GM12891 (cell line): ENCODE measurements at places on chromosomes 5 and 9.
A peak's percentile ranks its signal among the peaks of the same experiment; 100 is the strongest.

DNA sequence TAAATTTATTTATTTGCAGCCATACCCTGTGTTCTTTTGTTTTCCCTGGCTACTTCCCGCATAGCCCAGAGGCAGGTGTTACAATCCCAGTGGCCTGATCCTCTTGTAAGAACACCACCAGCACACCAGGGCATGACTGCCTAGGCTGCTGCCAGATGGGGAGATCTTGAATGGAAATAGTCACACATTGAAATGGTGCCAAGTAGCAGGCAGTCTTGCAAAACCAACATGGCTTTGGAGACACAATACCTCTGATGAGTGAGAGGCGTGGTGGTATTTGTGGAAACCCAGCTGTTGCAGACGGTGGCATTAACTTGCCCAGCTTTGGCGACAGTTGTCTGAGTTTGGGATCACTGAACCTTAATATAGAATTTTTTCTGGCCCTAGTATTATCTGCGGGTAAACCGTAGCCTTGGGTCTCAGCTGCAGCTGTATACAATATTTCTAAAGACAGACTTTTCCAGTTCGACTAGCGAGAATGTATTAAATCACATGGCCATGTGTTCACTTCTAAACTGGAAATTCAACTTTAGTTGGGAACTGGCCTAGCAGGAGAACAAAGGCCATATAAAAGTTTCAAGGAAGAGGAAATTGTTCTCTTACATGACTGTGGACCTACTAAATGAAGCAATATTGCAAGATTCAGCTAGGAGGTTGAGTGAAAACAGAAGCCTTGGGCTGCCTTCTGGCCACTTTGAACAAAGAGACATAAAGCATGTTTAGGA lies 277.0 kb downstream of the SMARCA2 start:
- no peak for DNase-seq

GRCh38 chr5:148398698-148399121 lies 15.0 kb downstream of the FBXO38 start:
- no peak for DNase-seq

DNA sequence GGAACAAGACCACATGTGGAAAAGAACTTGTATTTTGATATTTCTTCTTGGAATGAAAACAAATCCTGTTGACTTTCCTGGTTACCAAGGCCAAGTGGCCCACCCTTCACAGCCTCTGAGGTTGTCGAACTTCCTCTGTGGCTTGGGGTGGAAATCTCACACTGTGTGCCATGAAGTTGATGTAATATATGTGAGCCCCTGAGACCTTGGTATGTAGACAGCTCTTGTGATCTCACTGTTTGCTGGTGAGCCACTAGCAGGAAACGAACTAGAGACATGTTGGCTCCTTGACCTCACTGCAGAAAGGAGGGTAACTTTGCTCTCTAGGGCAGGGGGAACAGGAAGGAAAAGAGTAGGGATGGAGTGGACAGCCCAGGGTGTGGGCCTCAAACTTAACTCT lies 159.4 kb downstream of the ARHGAP26 start:
- no peak for DNase-seq

DNA sequence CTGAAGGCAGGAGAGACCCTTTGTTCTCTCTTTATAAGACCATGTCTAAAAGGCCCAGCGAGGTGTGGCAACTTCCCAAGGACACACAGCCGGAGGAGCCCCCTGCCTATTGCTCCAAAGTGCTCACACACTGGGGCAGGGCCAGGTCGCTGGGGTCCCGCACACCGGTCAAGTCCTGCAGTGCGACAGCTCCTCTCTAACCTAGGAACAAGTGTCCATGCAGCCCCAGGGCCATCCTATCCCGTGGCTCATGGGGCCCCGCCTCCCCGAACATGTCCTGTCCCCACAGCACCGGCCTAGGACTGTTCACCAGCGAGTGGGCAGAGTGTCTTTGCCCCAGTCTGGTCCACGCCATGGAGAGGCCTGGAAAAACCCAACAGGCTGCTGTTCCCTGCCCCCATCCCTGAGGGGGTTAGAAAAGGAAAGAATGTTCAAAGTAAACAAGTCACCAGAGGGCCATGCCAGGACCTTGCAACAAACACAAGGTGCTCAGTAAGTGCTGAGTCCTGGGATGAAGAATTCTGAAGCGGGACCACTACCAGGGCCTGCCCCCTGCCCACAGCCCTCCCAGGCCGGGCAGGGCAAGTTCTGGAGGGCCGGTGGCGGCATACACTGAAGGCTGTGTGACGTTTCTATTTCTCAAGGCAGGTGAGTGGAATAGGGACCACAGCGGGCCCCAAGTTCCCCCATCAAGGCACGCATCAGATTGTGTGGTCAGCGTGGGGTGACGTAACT lies 938 bp downstream of the NINJ1 start:
- DNase-seq: no peak

DNA sequence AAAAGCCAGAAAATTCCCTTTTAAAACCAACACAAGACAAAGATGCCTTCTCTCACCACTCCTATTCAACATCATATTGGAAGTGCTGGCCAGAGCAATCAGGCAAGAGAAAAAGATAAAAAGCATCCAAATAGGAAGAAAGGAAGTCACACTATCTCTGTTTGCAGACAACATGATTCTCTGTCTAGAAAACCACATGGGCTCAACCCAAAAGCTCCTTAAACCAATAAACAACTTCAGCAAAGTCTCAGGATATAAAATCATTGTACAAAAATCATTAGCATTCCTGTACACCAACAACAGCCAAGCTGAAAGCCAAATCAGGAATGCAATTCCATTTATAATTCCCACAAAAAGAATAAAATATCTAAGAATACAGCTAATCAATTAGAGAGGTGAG lies 112.0 kb downstream of the ADAMTSL1 start:
- DNase-seq: no peak

GRCh38 chr5:152309926-152310450 lies 95.1 kb downstream of the NMUR2 start:
- DNase-seq: no peak

GRCh38 chr5:10456583-10457420 lies 15.1 kb downstream of the ROPN1L start:
- DNase-seq: no peak

DNA sequence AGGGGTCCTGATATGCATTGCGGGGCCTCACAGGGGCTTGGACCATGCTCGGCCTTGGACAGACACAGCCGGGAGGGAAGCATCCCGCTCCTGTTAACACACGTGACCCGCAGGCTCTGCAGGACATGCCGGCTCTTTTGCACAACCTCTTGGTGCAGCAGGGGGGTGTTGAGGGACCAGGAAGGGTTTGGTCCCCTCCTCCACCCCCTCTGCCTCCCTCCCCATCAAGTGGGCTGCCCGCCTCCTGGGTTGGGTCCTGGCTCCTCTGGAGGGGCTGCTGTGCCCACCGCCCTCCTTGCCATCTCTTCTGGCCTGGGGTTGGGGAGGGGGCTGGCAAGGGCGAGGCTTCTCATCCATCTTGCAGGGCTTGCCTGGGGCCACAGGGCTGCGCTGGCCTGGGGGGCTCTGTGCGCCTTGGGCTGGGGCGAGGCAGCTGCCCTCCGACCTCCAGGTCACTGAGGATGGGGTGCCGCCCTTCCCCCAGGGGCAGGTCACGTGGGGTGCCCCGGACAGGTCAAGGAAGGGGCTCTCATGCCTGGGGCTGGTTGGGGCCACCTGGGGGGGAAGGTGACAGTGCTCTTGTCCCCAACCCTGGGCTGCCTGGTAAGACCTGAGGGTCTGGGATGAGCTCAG lies 16.8 kb upstream of the SLC9A3 start:
- DNase-seq: no peak

DNA sequence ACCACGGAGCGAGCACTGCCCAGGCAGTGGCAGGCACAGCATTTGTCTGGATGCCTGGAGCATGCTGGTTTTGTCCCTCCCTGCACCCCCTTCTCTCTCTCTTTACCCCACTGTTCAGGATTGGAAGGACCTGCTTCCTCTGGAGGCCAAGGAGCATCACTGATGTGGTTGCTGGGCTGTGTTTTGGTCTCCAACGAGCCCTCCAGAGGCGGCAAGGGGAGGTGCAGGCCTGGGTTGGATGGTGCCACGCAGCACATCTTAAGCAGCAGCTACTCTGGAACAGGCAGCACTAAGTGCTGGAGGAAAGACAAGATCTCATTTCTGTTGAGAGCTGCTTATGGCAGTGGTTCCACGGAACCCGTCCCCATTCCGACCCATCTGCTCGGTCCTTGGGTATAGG lies 139.6 kb downstream of the CMYA5 start:
- no peak for DNase-seq

DNA sequence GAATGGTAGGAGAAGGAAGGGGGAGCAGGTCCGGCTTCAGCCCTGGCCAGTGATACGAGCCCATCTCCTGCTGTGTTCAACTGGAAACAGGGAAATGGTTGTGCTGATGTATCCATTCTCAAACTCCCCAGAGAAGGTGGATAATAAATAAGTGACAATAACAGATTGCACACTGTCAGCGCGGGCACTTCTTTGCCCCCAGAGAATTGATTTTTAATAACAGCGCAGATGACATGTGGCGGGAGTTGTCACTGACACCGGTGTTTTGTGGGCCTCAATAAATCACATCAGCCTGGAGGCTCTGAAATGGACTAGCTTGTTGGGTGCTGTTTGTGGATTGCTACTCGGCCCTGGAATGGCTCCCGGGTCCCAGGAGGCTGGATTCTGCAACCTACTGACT lies 141.4 kb upstream of the PANK3 start:
- DNase-seq: no peak

- DNase-seq: no peak
These were observed 260.3 kb upstream of the KLF4 start for GRCh38 chr9:107749787-107750444.

GRCh38 chr9:113844466-113844865 lies 31.6 kb upstream of the ZNF618 start:
- DNase-seq: no peak

DNA sequence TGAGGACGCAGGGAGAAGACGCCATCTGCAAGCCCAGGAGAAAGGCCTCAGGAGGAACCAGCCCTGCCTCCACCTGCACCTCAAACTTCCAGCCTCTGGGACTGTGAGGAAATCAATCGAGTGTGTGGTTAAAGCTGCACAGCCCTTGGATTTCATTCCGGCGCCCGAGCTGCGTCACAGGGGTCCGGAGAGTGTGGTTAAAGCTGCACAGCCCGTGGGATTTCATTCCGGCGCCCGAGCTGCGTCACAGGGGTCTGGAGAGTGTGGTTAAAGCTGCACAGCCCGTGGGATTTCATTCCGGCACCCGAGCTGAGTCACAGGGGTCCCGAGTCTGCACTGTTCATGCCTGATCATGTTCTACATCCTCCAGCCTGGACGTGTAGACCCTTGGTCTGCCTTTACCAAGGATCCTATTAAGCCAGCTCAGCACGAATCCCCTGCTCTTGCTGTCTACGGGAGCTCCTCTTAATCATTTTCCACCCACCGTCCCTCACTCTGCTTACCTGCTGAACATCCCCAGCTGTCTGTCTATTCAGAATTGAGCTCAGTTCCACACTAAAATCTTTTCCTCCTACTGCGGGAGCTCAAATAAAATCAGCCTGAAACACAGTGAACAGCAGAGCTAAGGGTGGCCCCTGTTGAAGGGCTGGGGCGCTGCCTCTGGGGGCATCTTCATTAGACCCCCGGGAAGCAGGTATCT lies 73.0 kb upstream of the OLFM1 start:
- no peak for DNase-seq

GRCh38 chr9:111178331-111179055 lies 140.2 kb upstream of the LPAR1 start:
- no peak for DNase-seq

GRCh38 chr9:37679649-37680402 lies 29.1 kb downstream of the FRMPD1 start:
- no peak for DNase-seq

GRCh38 chr5:14415024-14415697 lies 166.4 kb upstream of the OTULINL start:
- DNase-seq: peak; percentile 34

- DNase-seq: no peak
These were observed 6.2 kb downstream of the RBM22 start for GRCh38 chr5:150694612-150695011.

DNA sequence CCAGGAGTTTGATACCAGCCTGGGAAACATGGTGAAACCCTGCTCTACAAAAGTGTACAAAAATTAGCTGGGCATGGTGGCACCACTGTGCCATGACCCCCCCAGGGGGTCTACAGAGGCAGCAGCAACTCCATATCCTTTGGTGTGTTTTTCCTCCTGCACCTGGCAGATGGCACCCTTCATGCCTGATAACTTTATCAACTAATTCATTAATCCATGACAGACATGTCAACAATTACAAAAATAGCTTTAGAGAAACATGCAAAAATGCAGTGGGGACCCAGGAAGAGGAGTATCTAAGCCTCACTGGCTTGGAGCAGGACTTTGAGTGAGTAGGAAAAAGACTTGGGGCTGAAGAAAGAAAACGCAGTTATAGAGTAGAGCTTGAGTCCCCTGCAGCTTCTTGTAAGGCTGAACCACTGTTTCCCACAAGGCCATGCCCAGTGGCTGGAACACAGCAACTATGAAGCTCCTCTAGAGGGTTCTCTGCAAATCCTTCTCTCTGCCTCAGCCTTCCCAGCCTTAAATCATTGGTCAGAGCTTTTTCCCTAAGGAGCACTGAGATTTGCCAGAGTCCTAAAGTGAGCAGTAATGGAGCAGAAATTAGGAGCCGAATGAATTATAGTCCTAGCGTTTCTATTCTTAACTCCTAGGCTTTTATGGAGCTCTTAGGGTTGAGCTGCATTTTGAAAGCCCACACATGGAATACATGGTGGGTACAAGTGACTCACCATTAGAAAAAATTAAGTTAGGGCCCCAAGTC lies 25.5 kb upstream of the B4GALT1 start:
- no peak for DNase-seq
